T1000 (cell line): ENCODE measurements at places on chromosomes 7 and 10.

DNA sequence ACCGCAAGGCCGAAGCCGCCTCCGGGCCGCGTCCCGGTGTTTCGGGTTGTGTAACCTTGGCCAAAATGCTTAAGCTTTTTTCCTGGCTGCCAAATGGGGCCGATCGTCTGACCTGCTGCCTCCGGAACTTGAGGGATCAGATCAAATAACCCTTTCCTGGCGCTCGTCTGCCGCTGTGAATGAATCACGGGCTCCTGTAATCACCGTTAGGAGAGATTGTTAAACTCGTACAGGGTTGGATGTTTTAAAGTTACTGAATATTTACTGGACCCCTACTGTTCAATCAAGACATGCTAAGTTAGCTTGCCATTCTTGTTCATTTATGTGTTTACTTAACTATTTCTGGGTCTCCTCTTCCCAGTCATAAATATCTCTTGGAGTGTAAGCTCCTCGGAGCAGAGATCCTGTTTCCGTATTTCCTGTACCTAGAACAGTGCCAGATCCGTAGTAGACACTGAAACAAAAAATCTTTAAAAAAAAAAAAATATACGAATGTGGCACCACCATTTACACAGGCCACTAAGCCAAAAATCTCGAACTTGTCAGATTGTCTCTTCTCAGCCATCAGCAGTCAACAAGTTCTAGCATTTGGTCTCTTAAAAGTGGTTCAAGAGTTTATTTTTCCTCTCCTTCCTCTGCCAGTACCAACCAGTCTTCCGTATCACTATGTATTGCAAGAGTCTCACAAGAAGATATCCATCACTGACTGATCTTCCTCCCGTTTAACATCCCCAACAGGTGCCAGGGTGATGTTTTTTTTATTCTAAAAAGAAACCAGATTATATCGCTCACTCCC is 650 bp upstream of the TM9SF3 start:
- peak; percentile 87 for DNase-seq

DNA sequence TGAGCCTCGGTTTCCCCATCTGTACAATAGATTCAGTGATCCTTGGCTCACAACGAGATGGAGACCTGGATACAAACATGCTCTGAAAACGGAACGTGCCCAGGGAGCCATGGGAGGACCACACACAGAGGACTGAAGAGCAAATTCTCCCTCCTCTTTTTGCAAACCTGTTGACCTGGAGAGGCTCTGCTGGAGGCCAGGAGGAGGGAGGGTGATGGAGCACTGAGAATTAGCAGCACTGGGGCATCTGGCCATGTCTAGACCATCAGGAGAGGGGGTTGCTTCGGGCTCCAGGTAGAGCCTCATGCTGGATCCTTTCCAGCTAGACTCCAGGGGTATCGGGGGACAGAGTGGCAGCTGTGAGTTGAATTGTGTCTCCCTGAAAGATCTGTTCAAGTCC is 97.4 kb upstream of the GPR26 start:
- DNase-seq = no peak

DNA sequence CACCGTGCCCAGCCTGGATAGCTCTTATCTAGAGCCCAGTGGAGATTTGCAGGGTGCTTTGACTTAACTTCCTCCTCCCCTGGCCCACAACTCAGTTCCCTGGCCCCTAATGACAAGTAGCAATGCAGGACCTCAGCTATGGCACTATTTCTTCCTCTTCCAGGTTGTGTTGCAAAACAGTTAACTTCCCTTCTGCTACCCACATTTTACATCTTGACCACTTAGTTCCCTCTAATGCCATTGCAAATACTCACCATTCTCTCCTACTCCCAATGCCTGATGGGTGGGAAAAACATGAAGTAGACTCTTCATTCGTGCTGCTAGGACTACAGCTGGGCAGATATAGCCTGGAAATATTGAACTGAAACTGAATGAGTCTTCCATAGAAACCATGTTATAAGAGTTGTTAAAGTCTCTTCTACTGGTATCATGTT is 39.1 kb upstream of the FGL2 start:
- no peak for DNase-seq

DNA sequence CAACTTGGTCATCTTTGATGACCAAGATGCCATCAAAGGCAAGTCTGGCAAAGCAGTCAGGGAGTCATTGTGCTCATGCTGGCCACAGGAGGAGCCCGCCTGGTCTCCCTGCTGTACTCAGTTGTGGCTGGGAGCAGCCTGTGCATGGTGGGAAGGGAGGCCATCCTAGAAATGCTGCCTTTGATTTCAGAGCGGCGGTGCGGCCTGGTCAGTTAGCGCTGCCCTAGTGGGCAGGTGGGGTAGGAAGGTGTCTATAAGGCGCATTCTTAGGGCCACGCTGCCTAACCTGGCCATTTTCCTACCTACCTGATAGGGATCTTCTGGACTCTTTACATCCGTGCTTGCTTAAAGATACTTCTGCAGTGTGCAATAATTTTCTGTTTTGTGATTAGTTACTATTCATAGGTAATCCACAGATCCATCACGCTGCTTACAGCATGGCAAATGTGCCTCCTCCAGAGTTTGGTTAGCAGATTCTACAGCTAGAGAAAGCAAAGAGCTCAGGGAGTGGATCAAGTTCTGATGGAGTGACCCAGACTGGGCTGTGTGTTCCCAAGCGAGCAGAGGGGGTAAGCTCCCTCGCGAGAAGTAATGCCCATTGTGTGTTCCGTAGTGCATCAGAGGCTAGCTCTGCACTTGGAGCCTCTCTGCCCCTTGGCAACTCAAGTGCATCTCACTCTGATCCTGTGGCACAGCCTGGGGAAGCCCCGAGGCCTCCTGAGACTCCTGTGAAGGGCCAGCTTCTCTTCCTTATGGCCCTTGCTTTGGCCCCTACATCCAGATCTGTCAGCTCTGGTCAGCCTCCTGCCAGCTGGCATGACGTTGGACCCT is 970.1 kb upstream of the ZNF722 start:
- DNase-seq = no peak

DNA sequence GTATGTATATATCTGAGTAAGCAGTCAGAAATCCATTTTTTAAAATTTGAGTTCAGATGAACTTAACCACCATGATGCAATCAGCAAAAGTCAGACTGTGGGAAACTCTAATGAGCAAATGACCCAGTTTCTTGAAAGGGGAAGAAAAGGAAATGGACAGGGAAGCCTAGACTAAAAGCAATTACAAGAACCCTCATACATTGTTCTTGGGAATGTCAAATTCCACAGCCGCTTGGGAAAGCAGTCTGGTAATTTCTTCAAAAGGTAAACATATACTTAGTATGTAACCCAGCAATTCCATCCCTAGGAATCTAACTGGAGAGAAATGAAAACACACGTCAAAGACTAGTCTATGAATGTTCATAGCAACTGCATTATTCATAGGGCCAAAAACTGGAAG is 16.4 kb upstream of the FOXK1 start:
- no peak for DNase-seq

DNA sequence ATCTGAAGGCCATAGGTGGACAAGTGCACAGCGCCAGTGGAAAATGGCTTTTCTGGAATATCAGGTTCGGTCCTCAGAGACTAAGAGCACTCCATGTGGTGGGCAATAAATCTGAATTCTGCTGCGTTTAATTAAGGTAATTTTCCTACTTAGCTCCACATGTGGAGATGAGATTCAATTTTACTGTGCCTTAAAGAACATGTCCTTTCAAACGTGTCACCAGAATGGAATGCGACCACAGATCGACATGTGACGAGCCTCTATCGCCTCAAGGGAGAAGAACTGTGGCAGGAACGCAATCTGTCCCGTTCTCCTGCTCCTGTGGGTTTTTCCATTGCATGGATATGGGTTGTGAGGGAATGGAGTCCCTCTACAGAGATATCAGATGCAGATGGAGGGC is 205.3 kb upstream of the ZNF32 start:
- DNase-seq = peak; percentile 31

DNA sequence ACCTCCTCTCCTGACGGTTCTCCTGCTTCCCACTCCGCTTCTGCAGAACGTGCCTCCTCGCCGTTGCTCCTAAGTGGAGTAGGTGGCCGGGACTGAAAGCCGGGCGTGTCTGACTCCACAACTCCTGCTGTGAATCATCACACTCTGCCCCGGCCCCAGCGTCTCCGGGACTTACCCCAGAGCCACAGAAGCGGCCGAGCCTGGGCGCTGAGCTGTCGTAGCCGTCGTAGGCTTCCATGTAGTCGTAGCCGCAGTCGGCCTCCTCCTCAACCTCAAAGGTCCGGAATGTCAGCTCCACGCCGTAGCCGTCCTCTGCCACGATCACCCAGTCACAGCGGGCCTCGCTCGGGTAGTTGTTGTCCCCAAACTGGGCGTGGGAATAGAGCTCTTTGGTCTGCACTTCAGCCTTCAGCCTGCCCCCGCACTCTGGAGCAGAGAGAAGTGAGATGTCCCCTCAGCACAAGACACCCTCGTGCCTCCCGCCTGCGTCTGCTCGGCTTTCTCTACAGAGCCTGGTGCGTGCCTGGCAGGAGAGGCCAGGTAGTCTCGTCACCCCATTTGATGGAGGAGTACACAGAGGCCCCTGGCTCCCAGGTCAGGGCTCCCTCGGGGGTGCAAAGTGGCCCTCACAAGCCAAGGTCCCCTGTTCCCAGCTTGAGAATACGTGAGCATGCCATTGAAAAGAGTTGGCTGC is 11.2 kb upstream of the OPALIN start:
- DNase-seq = no peak

GRCh38 chr10:74137992-74138391 is 12.6 kb downstream of the AP3M1 start:
- DNase-seq = no peak

GRCh38 chr7:47100817-47101435 is 481.0 kb downstream of the TNS3 start:
- no peak for DNase-seq

DNA sequence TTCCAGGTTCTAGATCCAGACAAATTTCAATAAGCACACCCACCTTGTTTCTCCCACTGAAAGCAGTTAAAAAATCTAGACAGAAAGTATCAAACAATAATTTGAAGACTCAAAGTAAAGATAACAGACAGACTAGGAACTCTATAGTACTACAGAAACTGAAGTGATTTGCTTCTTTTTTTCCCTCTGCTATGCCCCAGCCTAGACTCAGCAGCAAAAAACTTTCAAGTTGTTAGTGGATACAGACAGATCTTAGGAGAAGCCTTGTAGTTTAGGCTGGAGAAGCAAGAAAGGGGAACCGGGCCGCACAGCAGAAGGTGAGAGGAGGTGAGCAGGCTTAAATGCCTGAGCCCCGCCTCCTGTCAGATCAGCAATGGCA is 65.1 kb downstream of the IGF2BP3 start:
- DNase-seq = no peak

DNA sequence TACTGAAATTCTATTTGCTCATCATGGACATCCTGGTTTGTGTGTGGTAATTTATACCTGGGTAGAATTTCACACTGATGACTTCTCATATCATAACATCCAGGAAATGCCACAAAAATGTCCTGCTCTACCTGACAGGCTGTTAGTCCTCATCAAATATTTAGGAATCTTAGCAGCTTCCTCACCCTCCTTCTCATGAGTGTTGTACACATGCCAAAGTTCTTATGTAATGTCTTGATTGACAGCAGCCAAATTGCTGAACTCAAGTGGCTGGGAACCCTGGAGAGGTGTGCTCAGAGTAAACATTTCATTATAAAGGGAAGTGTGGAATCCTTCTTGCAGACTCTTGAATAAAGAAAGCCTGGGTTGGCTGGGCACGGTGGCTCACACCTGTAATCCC is 8.9 kb downstream of the EEPD1 start:
- no peak for DNase-seq

GRCh38 chr10:87603196-87603595 is 56.5 kb upstream of the PAPSS2 start:
- DNase-seq = no peak

DNA sequence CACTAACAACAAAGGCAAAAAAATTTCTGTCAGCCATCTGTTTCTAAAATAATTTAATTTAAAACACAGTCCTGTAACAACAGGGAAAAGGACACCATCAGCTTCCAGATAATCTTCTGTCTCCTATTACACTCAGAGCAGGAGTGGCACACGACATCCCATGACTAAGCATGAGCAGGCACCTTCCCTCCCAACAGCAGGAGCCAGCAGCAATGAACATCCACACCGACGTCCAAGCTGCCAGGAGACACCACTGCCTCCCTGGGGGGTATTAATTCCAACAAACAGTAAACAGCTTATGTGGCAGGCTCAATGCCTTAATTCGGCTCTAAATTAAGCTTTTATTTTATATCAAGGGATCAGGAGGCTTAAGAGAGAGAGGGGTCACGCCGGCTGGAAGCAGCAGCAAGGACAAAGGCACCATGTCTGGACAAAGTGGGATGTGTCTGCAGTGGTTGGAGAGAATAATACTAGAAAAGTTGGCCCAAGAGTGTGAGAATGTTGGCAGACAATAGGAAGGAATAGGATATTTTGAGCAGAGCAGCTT is 45.7 kb downstream of the KIAA1549 start:
- DNase-seq = peak; percentile 60

- DNase-seq = no peak
Observed at GRCh38 chr10:6669269-6669859, 89.3 kb upstream of the PRKCQ start.

GRCh38 chr7:1388703-1389335 is 70.5 kb downstream of the MICALL2 start:
- DNase-seq = no peak

GRCh38 chr10:106931159-106931852 is 233.2 kb downstream of the SORCS1 start:
- no peak for DNase-seq

- DNase-seq = no peak
Observed at GRCh38 chr10:75202321-75203045, 8.1 kb upstream of the VDAC2 start.

GRCh38 chr7:106033735-106034134 is 70.7 kb downstream of the CDHR3 start:
- DNase-seq = no peak

DNA sequence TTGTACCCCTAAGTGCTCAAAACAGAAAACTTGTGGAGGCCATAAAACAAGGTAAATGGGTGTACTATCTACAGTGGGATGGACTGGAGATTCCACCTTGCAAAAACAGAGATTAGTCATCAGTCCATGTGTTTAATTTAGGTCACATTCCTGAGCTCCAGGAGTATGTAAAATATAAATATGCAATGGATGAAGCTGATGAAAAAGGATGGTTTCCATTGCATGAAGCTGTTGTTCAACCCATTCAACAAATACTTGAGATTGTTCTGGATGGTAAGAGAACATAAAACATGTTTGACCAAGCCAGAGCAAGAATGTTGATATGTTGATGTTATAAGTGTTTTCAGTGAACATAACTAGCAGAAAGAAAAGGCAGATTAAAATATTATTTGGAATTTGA is 14.6 kb downstream of the ASB15 start:
- no peak for DNase-seq

DNA sequence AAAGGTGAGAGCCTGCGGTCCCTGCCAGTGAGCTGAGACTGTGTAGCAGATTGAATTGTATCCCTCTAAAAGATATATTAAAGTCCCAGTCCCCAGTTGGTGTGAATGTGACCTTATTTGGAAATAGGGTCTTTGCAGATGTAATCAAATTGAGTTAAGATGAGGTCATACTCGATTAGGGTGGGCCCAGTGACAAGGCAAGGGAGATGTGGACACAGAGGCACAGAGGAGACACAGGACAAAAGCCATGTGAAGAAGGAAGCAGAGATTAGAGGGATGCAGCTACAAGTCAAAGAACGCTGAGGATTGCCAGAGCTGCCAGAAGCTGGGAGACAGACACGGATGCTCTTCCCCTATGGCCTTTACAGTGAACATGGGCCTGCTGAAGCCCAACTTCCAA is 104.3 kb downstream of the CLEC2L start:
- no peak for DNase-seq

GRCh38 chr7:110623436-110623835 is 467.5 kb upstream of the LRRN3 start:
- no peak for DNase-seq

GRCh38 chr7:23107781-23108180 is 2.2 kb downstream of the KLHL7 start:
- no peak for DNase-seq
